ENCODE measurements at places on chromosomes 1 and 21. TPM values are rescaled to one million over a fixed set of nuclear protein-coding genes. Genes with fewer than 3 reads are reported as not detected.

The LCA5L gene
- total RNA-seq: 1.1 TPM

The SLAMF1 gene
- not detected for total RNA-seq

The S1PR1 gene
- total RNA-seq: 44.3 TPM

The HTR6 gene
- not detected for total RNA-seq

The FAM163A gene
- not detected for total RNA-seq

The DYNLT5 gene
- total RNA-seq: 2.3 TPM

The KCNK2 gene
- total RNA-seq: 145 TPM

The CELA2B gene
- not detected for total RNA-seq

The CNN3 gene
- 213 TPM for total RNA-seq

The KIF17 gene
- not detected for total RNA-seq

The HSD3B1 gene
- not detected for total RNA-seq

The TMEM269 gene
- not detected for total RNA-seq

The OLFML2B gene
- 1.4 TPM for total RNA-seq

The NUF2 gene
- total RNA-seq: 11.8 TPM

The AXDND1 gene
- total RNA-seq: not detected

The B3GALT5 gene
- total RNA-seq: not detected

The TMEM200B gene
- 20.4 TPM for total RNA-seq

The CD48 gene
- not detected for total RNA-seq

The NBPF6 gene
- not detected for total RNA-seq

The CENPF gene
- 25.9 TPM for total RNA-seq

The MPL gene
- total RNA-seq: not detected

The CFAP74 gene
- total RNA-seq: not detected

The RPS6KC1 gene
- total RNA-seq: 16.4 TPM

The BSND gene
- not detected for total RNA-seq

The CTH gene
- 20.6 TPM for total RNA-seq

The KLHL12 gene
- 21.4 TPM for total RNA-seq

The SMIM34 gene
- total RNA-seq: not detected

The TMPRSS15 gene
- not detected for total RNA-seq

The RYR2 gene
- not detected for total RNA-seq

The TCEA3 gene
- total RNA-seq: 16.3 TPM

The C8A gene
- total RNA-seq: not detected

The IVL gene
- 1.1 TPM for total RNA-seq

The DMBX1 gene
- not detected for total RNA-seq

The ABL2 gene
- 38.6 TPM for total RNA-seq

The CYP4B1 gene
- total RNA-seq: not detected

The LCE1B gene
- total RNA-seq: not detected

The ALG14 gene
- 13.0 TPM for total RNA-seq

The SLFNL1 gene
- not detected for total RNA-seq

The MYOC gene
- not detected for total RNA-seq

The WARS2 gene
- 13.0 TPM for total RNA-seq

The NUDT4B gene
- total RNA-seq: 24.0 TPM

The CR2 gene
- not detected for total RNA-seq

The TGFB2 gene
- total RNA-seq: 0.51 TPM

The SPATA46 gene
- total RNA-seq: not detected

The RIPK4 gene
- 1.0 TPM for total RNA-seq

The ETV3L gene
- total RNA-seq: not detected

Measured in GM23248 (cell line).